Stimulated activated CD8-positive, alpha-beta memory T cell treated with anti-CD3 and anti-CD28 coated beads, Interleukin-7, amount 100 ng/mL, for 1 hour (primary cell): ENCODE measurements at places on chromosomes 12 and 14.

- DNase-seq = no peak
Measured at GRCh38 chr14:27958757-27959156, 807.8 kb upstream of the FOXG1 start.

DNA sequence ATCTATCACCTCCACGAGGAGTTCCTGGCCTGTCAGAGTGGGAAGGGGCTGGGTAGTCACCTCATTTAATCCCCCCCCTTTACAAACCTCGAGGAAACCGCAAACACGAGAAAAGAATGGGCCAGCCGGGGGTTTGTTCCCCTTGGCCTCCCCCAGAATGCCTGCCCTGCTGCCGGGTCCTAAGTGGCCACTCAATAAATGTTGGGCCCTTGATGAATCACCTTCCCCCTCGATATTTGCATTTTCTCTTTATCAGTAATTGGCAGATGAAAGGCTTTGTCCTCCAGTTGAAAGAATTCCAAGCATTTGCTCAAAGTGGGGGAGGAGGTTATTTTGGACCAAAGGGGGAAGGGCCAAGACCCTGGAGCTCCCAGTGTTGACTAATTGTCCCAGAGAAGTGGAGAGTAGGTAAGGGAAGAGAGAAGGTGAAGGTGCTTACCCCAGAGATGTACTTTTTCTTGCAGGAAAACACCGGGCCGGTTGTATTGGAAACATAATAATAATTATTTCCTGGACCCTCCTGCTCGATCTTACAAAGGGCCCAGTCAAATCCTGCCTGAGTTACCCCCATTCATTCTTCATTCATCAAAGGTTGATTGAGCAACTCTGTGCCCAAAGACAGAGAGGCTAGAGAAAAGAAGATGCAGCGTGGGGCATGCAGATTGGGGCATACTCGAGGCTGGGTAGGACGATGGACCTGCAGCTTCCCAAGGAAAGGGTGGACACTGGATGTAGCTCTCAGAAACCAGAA is 1.9 kb upstream of the KDM2B start:
- no peak for DNase-seq

- no peak for DNase-seq
Measured at GRCh38 chr12:41367726-41368405, 179.7 kb downstream of the PDZRN4 start.

DNA sequence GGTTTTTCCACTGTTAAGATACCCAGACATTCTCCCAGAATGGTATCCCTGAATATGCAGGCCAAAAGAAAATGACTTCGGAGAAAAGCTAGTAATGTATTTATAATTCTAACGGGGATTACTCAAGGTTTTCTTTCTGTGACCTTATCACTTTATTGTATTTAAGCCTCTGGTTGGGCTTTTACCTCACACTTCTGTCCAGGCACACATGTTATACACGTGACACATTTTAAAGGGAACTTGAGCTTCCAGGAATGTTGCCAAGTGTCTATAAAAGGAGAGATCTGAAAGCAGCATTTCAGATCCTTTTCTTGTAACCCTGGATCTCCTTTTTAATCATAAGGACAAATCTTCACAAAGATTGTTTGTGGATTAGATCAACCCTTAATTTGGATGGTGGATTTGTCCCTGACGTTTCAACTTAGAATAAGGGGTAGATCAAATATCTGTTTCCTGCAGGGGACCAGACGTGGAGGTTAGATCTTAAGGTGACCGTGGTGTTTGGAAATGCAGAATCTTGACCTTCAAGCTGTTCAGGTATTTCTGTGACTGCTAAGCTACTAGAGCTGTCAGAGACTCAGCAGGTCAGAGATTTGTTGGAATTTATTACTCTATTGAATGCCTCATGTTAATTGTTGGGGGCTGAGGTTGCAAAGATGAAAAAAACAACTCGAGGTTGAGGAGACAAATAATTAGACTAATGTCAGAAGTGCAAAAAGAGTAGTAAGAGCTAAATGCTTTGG is 1.5 kb downstream of the CIPC start:
- no peak for DNase-seq

DNA sequence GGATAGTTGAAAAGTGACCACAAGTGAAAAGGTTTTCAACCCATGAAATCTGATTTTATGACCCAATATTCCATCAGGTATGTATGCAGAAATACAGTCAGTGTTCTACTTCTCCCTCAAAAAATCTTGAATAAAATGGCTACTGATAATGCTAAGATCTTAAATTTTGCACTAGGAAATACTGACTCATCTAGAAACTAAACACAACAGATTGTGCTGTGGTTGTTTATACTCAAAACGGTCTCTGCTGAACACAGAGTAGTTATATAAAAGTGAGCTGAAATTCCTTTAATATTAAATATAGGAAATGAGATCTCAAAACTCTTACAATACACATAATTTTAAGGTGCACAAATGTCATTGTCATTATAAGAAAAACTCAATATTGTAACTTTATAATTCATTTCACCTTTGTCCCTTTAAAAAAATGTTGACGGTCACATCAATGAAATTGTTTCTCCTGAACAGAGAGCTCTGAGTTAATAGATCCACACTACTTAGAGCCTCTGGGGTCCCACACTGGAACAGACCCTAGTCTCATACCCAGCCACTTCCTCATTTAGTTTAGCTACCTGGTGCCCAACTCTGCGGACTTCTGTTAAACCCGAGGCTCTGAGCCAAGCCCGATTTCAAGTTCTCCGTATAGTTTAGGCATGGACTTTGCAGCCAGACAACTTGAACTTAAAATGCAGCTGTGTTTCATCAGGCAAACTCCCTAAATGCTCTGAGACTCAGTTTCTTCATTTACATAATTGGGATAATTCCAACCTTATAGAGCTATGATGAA is 9.3 kb downstream of the COCH start:
- no peak for DNase-seq

- DNase-seq = no peak
Measured at GRCh38 chr14:95192311-95192710, 35.0 kb upstream of the DICER1 start.

DNA sequence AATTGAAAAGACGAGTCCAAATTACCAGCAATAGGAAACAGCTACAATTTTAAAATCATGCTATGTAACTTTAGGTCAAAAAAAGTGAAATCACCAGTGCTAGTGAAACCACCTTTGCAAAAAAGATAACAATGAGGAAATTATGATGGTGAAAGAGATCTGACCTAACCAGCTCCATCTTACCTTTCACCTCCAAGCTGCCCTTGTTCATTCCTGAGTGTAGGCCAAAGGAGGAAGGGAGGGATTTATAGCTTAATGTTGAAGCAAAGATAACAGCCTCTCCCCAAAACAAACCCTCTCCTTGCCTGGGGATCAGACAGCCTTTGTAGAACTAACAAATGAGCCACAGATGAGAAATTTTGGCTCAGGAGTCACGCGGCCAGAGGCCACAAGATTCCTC is 83.2 kb upstream of the EIF5 start:
- DNase-seq = no peak

DNA sequence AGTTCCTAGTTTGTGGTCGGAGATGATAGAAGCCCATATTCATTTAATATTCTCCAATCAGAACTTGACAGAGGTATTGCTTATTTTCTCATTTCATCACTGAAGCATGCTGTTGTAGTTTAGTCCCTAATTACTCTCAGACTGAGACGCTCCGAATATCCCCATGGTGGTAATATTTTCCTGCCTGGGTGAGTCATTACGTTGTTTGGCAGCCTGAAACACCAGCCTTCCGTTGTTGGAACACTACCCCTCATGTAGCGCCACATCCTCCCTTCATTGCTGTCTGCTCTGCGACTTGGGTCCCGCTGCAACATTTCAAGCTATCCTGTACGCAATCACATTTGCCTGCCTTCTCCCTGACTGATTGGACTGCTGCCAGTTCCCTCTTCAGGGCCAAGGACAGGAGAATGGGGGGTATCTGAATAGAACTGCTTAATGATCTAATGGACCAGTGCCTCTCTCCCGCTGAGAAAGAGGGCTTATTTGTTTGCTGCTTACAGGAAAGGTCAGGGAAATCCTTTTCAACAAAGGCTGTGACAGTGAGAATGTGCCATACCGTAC is 369.1 kb downstream of the NPAS3 start:
- DNase-seq = no peak

GRCh38 chr14:73976125-73976524 is 26.0 kb downstream of the COQ6 start:
- DNase-seq = no peak

DNA sequence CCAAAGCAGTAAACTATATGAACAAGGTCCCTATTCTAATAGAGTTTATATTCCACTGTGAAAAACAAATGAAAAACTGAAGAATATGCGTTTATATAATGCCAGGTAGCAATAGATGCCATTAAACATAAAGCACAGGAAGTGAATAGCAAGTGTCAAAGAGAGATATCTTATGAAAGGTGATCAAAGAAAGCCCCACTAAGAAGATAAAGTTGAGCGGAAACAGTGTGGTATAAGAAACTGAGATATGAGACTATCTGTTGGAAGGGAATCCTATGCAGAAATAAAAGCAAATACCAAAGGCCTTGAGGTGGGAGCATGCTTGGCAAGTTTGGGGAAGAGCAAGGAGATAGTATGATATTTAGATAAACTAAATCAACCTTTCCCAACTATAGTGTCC is 123.1 kb upstream of the FAR2 start:
- no peak for DNase-seq

DNA sequence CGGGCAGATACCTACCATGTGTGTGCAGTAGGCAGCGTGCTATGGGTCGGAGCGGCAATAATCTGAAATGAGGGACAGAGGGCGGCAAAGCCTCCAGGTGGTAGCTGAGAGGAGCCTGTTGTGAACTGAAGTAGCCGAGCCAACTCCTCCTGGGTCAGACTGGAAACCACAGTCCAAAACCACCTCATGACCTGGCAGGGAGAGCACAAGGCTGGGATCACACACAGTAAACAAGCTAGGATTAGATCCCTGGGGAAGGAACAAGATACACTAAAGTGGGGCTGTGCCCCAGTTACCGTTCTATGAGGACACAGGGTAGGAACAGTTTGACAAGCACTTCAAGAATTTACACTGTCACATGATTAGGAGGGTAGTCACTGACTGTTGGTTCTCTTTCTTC is 49.0 kb downstream of the AREL1 start:
- DNase-seq = no peak

GRCh38 chr14:76115010-76115422 is 36.7 kb upstream of the GPATCH2L start:
- no peak for DNase-seq

DNA sequence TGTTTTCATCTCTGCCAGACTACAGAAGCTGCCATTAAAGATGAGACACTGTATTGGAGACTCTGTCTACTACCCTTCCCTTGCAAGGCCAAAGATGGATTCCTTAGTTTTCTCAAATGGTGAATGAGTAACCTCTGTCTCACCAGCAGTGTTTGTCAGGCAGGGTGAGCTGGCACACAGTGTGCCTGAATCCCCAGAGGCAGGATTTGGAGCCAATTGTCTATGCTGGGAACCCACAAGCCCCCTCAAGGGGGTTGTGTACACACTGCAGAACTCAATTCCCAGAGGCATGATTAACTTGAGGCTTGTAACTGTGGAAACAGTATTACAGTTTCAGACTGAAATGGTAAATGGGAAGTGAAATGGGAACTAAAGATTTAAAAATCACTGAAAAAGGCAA is 136.8 kb upstream of the PTPRB start:
- no peak for DNase-seq

GRCh38 chr14:97878206-97878605 is 1081.0 kb downstream of the VRK1 start:
- DNase-seq = no peak

DNA sequence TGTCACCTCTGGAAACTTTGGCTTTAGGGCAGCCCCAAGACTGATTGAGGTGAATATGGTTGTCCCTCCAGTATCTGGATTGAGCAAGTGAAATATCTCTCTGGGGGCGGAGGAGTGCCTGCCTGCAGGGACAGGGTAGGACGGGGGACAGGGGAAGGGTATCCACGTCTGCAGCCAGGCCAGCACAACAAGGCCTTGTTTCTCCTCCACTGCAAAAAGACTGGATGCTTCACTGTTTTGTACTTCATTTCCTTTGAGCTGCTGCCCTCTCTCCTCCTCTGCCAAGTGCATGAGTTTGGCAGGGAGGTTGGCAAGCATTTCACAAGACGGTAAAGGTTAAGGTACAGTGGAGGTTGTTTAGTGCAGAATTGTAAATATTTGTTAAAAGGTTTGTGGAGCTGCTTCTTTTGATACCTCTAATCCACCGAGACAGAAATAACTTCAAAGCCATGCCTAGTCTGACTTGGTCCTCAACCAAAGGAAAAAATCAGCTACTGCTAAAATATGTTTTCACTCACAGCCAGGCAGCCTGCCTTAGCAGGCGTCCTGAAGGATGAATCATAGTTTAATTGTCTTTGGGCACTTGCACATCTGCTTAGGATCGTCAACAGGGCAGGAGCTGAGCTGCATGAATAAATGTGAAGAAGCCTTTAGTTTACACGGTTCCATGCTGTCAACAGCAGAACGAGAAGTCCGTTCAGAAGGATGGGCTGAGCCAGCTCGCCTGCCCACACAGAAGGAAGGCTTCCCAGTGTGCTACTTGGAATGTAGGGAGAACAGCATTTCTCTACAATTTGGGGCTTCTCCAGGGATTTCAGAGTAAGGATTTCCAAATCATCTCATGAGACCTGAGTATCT is 269.7 kb downstream of the TTC6 start:
- DNase-seq = no peak

DNA sequence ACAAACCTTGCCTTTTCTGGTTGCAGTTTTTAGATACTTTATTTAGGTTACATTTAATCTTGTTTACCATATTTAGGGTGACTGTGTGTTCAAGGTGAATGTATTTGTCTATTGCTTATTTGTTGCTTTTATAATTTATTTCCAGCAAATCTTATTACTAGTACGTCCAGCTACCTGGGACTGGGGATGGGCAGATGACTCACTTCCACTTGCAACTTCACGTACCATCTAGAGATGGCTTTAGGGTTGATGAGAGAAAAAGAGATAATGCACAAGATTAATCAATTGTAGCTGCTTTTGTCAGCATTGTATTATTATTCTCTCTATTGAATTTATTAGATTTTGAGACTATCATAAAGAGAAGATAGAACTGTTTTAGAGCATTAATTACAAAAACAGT is 5.1 kb downstream of the MIPOL1 start:
- no peak for DNase-seq

- DNase-seq = no peak
Measured at GRCh38 chr12:76628745-76629144, 69.2 kb upstream of the OSBPL8 start.

DNA sequence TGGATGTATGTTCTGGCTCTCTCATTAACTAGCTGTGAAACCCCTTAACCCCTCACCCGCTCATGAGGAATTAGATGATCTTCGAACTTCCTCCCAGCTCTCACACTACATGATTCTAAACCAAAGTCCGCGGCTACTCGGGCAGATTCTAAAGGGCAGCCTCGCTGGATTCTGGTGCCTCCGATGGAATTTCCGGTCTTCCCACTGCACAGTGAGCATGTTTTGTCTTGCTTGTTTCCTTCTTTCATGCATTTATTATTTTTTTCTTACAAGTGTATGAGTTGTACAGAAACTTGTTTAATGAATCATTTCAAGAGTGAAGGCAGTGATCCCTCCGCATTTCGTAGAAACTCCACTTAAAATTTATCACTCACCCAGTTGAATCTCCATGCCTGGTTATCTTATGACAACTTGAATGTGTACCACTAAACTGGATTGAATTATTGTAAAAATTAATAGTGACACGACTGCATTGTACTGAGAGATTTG is 4.5 kb upstream of the HCAR3 start:
- no peak for DNase-seq
